HT1080 (cell line): ENCODE measurements at places on chromosomes 1 and 21. TPM values are rescaled to one million over a fixed set of nuclear protein-coding genes. Genes with fewer than 3 reads are reported as not detected.

USP33 gene
- 48.7 and 49.7 TPM in 2 replicates for total RNA-seq

HES3 gene
- total RNA-seq: not detected in 2 replicates

RCSD1 gene
- total RNA-seq: not detected in 2 replicates

LAMB3 gene
- 387 and 423 TPM in 2 replicates for total RNA-seq

CYP4A22 gene
- total RNA-seq: not detected in 2 replicates

KRTAP6-1 gene
- total RNA-seq: not detected in 2 replicates

OR2AK2 gene
- total RNA-seq: not detected in 2 replicates

HSF2BP gene
- 0.77 and 1.4 TPM in 2 replicates for total RNA-seq

CFAP126 gene
- total RNA-seq: not detected in 2 replicates

GJA9 gene
- total RNA-seq: not detected in 2 replicates

S100A14 gene
- total RNA-seq: 0.88 TPM in 1 of 2 replicates, not detected in the other

- DNase-seq: no peak
Observed at GRCh38 chr1:244224487-244225430, 173.7 kb downstream of the ZBTB18 start.

- DNase-seq: no peak
Observed at GRCh38 chr1:22166439-22166838, 23.5 kb upstream of the WNT4 start.

- peak; percentile 55 for DNase-seq
Observed at GRCh38 chr1:94246692-94247137, 9.3 kb upstream of the ARHGAP29 start.

GRCh38 chr1:187460093-187460492 lies 631.3 kb downstream of the PLA2G4A start:
- DNase-seq: no peak

GRCh38 chr1:27144049-27144748 lies 10.7 kb downstream of the SLC9A1 start:
- no peak for DNase-seq

- DNase-seq: no peak
Observed at GRCh38 chr1:235714205-235714897, 64.8 kb upstream of the GNG4 start.

DNA sequence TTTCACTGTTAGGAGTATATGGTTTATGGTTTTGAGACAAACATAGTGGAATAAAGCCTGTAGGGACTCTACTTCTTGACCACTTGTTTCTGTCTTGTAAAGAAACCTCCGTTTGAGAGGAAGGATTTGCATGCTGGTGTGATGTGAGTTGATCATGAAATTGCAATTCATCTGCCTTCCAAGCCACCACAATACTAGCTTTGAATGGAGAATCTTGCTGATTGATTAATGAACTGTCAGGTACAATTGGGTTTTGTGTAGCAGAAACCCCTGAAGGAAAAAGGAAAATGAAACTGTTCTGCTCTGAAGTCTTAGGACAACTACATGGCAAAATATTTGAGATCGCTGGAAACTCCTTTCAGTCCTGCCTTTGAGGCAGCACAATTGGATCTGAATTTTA lies 90.7 kb downstream of the VPS13D start:
- DNase-seq: no peak

DNA sequence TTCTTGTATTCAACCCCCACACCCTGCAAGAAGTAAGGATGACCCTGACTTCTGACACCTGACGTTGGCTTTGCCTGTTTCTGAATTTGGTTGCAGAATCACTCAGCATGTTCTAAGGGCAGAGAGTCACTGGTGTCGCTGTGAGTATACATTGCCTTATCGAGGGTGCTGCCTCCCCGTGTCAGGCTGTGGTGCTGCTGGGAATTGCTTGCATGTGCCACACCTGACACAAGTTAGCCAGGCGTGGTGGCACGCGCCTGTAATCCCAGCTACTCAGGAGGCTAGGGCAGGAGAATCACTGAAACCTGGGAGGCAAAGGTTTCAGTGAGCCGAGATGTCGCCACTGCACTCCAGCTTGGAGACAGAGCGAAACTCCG lies 45.9 kb downstream of the WDR4 start:
- DNase-seq: no peak

DNA sequence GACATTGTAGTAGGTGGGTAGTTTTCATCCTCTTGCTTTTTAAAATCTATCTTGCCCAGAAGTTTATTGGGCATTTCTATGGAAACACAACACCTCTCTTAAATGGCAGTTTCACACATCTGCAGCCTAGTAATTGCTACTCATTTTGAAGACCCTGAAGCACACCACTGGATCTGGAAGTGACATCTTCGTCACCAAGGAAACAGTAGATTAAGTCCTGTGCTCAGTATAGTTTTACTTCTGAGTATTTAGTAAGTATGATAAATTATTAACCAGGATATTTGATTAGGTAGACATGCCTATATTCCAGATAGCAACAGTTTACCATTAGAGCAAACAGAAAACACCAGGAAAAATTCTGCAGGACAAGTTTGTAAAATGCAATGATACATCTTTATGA lies 48.7 kb downstream of the UCK2 start:
- DNase-seq: no peak

DNA sequence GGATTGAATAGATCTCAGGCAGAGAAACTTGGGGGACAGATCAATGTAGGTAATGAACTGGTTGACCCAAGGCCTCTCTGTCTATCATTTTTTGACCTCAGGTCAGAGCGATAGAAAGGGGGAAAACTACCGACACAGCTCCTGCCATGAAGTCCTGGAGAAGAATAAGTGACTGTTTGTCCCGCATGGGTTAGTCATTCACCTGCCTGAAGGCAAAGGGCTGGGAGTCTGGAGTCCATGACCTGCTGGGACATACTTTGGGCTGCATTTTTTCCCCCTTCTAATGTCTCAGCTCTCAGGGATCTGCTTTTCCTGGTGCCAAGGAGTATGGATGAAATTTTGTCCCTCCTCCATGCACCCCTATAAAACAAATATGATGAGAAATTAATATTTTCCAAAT lies 1.6 kb upstream of the ROR1 start:
- no peak for DNase-seq

DNA sequence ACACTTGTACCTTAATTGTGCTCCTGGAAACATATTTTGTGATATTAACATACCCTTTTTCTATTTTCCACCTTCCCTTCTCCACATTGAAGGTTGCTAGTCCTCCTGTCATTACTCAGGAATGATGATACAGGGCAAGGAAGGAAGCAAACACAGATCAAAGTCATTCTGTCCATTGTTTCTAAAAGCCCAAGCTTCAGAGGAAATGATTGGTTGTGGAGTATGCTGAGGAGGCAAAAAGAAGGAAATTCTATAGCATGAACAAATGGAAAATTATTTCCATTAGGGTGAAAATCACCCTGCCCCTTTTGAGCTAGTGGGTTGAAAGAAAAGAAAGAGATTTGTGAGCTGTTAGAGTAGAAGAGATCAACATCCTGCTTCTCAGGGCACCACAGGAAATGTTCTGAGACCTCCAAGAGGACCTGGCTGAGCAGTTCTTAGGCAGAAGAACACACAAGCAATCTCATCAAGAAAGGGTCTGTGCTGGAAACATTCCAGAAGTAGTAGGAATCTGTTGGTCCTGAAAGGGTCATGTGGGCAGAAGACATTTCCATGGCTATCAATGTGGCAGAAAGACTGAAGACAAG lies 29.0 kb upstream of the PRRX1 start:
- DNase-seq: peak; percentile 36

- no peak for DNase-seq
Observed at GRCh38 chr21:42447732-42448131, 44.0 kb downstream of the UBASH3A start.

GRCh38 chr1:218209351-218209861 lies 75.7 kb upstream of the RRP15 start:
- DNase-seq: peak; percentile 77

DNA sequence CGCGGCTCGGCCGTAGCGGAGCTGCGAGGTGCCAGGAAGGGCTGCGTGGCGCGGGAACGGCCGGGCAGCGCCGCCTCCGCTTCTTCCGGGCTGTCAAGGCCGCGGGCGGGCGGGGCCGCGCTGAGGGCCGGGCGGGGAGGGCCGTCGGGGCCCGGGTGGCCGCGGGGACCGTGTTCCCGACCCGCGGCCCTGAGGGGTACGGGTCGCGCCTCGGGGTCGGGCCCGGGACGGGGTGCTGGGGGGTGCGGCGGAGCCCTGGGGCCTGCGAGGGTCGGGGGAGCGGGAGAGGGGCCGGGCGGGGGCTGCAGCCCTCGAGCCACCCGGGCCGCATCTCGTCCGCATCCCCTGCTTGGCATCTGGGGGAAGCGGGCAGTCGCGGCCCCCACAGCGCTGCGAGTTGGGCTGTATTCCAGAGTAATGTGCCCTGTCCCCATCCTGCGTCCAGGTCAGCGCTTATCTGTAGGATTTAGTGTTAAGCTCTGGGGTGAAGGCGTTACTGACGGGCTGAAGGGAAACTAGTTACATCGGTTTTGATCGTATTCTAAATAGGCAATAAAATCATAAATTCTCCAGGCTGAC lies 379 bp downstream of the RER1 start:
- DNase-seq: no peak

- no peak for DNase-seq
Observed at GRCh38 chr21:45407629-45408247, 2.8 kb downstream of the COL18A1 start.

- DNase-seq: no peak
Observed at GRCh38 chr1:95287081-95287480, 53.1 kb downstream of the RWDD3 start.

DNA sequence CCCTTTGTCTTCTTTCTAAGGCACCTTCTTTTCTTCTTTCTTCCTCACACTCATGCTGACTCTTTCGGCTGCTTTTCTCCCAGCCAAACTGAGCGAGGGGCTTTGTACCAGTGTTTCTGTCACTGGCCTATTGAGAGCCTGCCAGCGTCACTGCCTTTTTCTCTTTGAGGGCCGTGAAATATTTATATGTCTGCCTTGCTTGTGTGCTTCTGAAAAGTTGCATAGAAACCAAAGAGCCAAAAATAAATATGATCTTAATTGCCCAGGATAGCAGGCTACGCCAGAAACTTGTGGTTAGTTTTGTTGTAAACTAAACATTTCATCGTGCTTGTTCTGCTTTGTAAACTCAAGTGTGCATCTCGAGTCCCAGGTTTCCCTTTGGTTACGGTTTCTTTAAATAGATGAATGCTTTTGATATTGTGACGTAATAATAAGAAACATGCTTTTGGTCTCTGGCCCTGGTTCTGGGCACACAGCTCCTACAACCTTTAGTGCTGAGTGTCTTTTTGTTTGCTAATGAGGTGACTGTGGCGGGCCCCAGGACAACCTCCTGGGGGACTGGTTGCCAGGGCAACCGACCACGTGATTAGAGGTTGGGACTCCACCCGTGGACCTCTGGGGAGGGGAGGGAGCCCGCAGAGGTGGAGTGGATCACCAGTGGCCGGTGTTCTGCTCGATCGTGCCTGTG lies 10.8 kb downstream of the SLC37A1 start:
- DNase-seq: no peak

- DNase-seq: no peak
Observed at GRCh38 chr1:211352465-211352864, 25.8 kb downstream of the TRAF5 start.

GRCh38 chr1:178540646-178541045 lies 27.7 kb downstream of the TEX35 start:
- peak; percentile 72 for DNase-seq

GRCh38 chr1:208835097-208835463 lies 590.9 kb upstream of the PLXNA2 start:
- DNase-seq: no peak

DNA sequence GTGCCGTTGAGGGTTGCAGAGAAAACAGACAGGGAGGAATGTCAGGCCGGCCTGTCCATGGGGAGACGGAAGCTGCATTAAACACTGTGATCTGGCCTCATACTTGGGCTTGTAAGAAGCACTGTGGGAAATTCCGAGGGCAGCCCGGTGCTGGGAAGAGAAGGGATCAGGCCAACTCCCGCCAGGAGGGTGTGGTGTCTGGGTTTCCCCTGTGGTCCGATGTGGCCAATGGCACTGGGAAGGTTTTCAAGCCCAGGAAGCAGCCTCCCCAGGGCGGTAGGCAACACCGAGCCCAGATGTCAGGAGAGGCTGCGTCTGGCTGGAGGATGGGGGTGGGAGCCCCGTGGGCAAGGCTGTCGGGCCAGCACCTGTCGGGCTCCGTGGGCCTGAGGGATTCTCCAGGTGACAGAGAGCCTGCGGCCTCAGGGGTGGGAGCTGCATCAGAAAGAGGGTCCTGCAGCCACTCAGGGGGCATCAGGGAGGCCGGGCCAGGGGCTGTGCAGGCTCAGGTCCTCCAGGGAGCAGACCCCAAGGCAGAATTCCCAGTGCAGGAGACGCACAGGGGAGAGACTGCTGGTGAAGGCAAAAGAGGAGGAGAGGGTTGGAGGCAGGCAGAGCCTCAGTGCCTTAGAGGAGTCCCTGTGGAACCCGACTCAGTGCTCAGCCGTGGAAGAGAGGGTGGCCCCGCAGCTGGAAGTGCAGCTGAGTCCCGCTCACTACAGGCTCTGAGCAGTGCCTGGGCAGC lies 8.4 kb downstream of the UBASH3A start:
- DNase-seq: no peak

DNA sequence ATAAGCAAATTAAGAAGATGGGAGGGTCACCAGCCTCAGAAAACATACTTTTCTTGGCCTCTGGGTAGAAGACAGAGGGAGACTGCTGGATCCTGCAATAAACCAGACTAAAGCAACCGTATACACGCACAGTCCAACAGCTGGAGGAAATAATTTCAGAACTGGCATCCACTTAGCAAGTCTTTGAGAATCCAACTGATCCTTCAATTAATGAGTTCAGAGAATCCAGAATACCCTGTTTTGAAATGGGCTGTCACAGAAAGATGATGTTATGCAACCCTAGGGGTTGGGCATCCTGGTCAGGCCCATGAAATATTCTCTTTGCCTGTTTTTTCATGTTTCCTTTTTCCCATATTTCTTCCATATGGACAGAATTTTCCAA lies 134.0 kb upstream of the MAGI3 start:
- DNase-seq: no peak

- DNase-seq: no peak
Observed at GRCh38 chr21:34814529-34814951, 145.7 kb downstream of the CLIC6 start.

DNA sequence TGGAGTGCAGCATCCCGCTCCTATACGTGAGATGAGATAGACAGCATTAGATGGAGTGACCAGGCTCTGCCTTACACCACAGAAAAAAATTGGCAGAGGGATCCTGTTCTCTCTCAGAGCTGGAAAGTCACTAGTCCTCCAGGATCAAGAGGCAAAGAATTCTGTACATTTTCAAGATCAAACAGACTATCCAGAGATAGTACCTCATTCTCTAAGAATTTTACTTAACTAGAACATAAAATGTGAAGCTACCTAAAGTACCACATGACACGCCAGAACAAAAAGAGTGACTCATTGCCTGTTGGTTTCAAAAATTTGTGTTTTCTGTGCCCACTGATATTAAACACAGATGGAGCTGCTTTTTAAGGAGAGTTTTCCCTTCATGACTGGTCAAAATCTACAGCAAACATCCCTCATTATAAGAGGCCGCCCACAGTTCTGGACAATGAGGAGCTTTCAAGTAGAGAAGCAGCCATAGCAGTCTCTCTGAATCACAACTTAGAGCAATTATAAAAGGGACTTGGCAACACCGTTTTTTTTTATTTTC lies 32.3 kb downstream of the CD160 start:
- DNase-seq: peak; percentile 89

- no peak for DNase-seq
Observed at GRCh38 chr21:15243406-15243805, 178.6 kb upstream of the NRIP1 start.
